T-helper 2 cell (primary cell): ENCODE measurements at places on chromosomes 16 and 17.

GRCh38 chr17:12395733-12396354, 269.8 kb upstream of the MYOCD start:
- DNase-seq, result no peak

GRCh38 chr16:4190712-4191333, 51.1 kb downstream of the SRL start:
- no peak for DNase-seq

GRCh38 chr17:65190467-65191097, 53.4 kb downstream of the RGS9 start:
- DNase-seq, result no peak

DNA sequence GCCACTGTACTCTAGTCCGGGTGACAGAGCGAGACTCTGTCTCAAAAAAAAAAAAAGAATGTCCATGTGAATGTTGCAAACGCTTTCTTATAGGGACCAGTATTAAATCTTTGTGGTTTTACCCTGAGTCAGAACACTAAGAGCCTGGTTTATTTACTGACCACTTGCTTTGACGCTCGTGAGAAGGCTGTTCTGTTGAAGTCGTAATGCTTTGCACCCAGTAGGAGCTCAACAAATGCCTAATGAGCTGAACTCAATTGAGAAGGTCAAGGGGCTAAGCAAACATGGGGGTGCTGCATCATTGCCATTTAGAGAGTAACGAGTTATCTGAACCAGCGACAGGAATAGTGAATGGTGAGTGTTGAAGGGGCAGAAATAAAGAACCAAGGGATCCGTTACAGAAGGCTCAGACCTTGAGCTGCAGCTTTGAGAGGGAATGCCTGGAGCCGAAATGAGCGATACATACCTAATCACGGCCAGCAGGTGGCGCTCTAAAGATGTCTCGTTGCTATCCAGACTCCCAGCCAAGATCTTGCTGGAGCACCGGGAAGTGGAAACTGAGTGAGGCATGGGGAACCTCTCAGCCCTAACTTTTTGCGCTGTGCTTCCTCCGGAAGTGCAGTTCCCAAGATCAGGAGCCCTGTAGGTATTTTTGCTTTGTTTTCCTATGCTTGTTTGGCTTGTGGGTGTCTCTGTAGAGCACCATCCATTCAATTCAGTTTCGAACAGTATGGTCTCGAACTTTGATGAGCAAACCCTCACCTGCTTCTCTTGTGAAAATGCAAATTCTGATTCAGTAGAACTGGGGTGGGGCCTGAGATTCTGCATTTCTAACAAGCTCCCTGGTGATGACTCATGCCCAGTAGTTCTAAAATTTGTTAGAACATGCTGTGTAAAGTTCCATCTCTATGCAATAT, 12.6 kb upstream of the RNF222 start:
- DNase-seq, result peak; percentile 65

- DNase-seq, result no peak
Measured at GRCh38 chr16:49399594-49400364, 26.2 kb downstream of the C16orf78 start.

GRCh38 chr17:74088285-74088933, 115.1 kb upstream of the RPL38 start:
- DNase-seq, result no peak

DNA sequence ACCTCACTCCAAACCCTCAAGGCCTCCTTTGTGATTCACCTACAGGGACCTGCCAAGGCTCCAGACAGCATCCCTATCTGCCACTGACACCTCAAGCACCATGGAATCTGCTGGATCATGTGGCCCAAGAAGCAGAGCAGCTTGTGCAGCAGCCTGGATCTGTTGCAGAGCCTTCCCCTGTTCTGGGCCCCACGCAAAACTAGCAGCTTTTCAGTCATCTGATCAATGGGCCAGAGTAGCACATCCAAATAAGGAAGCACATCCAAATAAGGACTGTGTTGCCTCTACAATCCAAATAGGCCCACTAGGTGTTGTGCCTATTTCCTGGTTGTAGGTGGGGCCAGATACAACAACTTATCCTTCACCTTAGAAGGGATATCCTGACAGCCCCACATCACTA, 97.1 kb upstream of the GNAO1 start:
- no peak for DNase-seq

DNA sequence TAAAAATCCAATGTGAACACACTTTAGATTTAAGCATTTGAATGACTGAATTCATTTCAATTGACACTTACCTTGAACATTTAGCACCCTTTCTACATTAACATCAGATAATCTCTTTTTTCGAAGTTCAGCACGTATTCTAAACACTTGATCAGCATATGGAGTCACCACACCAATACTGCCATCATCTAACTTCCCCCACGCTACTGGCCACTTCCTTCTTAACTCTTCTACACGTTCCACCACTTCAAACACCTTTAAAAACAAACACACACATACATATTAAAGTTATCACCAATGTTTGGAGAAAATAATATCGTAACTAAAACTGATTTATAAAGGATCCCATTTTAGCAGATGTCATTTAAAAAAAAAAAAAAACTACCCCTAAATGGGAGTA, 93.5 kb downstream of the CACNG1 start:
- peak; percentile 47 for DNase-seq

- DNase-seq, result peak; percentile 48
Measured at GRCh38 chr17:10171581-10171981, 26.8 kb downstream of the GAS7 start.

- DNase-seq, result no peak
Measured at GRCh38 chr16:13359835-13360234, 458.4 kb downstream of the SHISA9 start.

- no peak for DNase-seq
Measured at GRCh38 chr17:70286391-70286790, 117.1 kb downstream of the KCNJ2 start.

GRCh38 chr16:73610160-73610559, 562.2 kb upstream of the ZFHX3 start:
- no peak for DNase-seq

DNA sequence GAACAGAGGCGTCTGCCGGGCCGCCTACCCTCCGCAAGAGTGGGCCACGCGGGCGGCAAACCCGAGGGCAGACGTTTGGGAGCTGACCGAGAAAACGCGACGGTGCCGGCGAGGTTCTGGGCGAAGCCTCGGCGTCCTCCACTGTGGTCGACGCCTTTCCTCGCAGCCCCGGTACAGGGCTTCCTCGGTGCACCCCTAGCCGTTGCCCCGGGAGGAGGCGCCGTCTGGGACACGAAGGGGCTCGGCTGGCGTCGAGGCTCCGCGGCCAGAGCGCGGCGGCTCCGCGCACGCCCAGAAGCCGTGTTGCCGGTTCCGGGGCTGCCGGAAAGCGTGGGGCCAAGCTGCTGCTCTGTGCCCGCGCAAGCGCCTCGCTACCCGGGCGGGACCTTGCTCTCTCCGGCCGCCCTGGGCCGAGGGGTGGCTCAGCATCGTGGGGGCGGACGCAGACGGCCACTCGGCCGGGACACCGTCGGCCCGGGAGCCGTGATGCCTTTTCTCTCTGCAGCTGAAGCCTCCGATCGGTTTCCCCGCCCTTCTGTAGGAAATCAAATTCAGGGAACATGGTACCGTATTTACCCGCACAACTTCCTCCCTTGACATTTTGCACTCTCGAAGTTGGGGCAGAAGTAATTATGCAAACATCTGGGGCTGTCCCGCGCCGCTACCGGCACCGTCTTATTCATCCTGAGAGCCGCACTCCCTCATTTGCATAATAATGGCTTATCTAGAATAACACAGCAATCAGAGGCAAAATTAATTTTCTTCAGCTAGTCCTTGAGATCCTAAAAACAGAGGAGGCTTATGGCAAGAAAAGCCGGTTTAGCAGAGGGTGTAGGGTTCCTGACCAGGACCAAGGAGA, 7.3 kb upstream of the CBX8 start:
- DNase-seq, result peak; percentile 35

DNA sequence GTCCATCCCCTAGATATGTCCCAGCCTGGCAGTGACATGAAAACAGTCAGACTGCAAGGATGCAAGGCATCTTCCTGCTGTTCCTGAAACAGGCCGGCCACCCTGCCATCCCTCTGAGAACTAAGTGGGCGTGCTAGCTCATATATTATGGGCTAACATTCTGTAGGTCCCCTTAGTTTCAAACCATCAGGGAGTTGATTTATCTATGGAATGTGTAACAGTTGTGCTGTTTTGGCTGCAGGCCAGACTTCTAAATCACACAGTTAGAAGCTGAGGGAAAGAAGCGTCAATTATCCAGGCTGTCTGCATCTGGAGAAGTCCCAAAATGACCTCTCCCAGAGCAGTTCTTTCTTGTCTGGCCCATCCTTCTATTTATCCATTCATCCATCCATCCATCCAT, 102.7 kb upstream of the DNAH9 start:
- DNase-seq, result no peak

DNA sequence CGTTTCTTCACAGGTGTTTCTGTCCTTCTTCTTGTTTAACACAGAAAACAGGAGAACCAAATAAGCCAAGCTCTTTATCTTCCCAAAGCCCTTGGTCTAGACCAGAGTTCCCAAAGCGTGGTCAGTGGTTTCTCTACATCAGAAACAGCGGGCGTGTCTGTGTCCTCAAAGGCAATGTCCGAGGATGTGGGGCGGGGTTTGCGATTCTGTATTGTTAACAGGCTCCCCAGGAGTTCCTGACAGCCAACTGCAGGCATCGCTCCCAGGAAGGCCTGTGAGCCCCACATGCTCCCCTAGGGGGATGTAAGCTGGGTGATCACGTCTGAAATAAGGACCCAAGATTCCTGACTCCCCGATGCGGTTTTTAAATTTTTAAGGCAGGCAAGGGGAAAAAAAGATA, 28.4 kb upstream of the SLC25A19 start:
- DNase-seq, result no peak

- no peak for DNase-seq
Measured at GRCh38 chr16:9527976-9528375, 436.5 kb downstream of the HAPSTR1 start.

GRCh38 chr16:88651276-88651988, 579 bp upstream of the CYBA start:
- DNase-seq, result peak; percentile 49

DNA sequence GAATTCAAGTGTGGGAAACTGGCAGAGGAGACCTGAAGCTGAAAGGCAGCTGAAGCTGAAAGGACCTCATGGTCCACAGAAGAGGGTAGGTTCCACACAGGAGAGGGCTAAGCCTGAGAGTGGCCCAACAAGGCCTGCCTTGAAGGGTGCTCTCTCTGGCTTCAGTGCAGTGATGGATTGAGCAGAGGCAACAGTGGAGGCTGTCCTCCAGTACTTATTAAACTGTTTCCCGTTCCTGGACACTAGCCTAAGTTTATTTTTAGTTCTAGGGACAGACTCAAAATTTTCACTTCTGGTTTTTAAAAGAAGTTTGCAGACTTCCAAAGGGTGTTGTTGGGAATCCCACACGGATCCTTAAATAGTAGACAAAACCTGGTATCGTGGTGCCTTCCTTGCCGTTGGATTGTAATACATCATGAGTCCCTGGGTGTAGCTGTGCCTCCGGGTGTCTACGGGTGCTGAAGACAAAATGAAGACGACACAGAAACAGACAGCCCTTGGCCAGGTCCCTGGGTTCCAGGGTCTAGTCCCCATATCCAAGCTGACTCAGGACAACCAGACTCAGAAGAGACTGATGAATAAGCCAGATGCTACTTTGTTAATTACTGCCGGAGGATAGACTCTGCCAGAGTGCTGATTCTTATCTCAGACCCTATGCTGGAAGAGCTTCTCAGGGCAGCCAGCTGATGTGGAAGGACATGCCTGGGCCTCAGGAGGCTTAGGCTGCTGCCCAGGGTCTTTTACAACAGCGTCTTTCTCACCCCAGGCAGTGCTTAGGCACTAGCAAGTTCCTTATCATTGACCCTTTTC, 7.1 kb upstream of the CMTM4 start:
- DNase-seq, result no peak

GRCh38 chr16:17205279-17206211, 265.2 kb downstream of the XYLT1 start:
- DNase-seq, result no peak

- no peak for DNase-seq
Measured at GRCh38 chr17:28385037-28385400, 13.5 kb downstream of the SARM1 start.

DNA sequence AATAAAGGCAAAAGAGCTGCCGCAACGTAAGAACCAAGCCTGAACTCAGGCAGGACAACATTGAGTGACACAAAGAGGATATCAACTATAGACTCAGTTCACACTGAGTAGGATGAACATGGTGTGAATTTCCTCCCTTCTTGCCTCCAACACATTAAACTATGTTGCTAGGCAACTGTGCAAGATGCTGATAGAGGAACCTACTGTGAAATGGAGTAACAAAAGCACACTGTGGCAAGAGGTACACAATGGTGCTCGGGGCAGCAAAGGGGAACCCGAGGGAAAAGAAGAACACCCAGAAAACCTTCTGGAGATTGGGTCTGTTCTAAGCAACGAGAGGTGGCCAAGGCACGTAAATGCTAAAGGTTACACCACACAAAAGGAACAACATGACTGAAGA, 34.1 kb downstream of the GRB2 start:
- DNase-seq, result no peak

DNA sequence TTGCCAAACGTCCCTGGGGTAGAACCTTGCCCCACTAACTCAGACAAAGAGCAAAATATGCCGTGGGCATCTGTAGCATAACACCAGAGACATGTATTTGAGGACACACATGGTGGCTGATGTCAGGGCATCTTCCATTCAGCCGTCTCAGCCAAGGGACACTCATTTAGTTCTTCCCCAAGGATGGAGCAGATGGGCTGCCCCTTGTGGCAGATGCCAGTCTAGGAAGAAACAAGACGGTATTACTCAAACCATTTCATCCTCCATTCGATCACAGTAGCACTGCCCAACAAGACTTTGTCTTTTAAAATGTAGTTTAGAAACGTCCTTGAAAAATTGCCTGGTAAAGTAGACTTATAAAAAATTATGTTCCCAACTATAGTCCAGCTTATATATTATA, 937.6 kb upstream of the EEF2KMT start:
- DNase-seq, result no peak

- DNase-seq, result no peak
Measured at GRCh38 chr17:9258115-9259015, 237.1 kb downstream of the NTN1 start.

- DNase-seq, result no peak
Measured at GRCh38 chr17:1216217-1217088, 36.7 kb upstream of the ABR start.

DNA sequence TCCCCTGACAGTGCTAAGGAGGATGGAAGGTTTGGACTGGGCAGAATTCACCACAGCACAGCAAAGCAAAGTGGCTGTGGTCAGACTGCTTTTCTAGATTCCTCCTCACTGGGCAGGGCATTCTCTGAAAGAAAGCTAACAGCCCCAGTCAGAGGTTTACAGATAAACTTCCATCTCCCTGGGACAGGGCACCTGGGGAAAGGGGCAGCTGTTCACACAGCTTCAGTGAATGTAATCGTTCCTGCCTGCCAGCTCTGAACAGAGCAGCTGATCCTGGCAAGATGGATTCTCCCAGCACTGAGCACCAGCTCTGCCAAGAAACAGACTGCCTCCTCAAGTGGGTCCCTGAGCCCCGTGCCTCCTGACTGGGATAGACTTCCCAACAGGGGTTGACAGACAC, 42.4 kb upstream of the KIF2B start:
- DNase-seq, result no peak
